CD8-positive, alpha-beta memory T cell (primary cell): ENCODE measurements at places on chromosomes 3 and 15.

- no peak for DNase-seq
Observed at GRCh38 chr15:101187820-101188636, 63.8 kb downstream of the CHSY1 start.

- no peak for DNase-seq
Observed at GRCh38 chr3:66427951-66428474, 72.8 kb downstream of the LRIG1 start.

- no peak for DNase-seq
Observed at GRCh38 chr3:133965906-133966305, 63.8 kb downstream of the SLCO2A1 start.

GRCh38 chr3:158519776-158520175, 51.2 kb upstream of the MLF1 start:
- DNase-seq, result no peak

- DNase-seq, result no peak
Observed at GRCh38 chr15:81166636-81167305, 29.9 kb upstream of the IL16 start.
